ENCODE measurements at places on chromosomes 12 and 14.

GRCh38 chr12:90512518-90512917 lies 442.5 kb downstream of the CCER1 start:
- no peak for DNase-seq

- no peak for DNase-seq
Measured at GRCh38 chr12:100442403-100442802, 31.3 kb upstream of the NR1H4 start.

DNA sequence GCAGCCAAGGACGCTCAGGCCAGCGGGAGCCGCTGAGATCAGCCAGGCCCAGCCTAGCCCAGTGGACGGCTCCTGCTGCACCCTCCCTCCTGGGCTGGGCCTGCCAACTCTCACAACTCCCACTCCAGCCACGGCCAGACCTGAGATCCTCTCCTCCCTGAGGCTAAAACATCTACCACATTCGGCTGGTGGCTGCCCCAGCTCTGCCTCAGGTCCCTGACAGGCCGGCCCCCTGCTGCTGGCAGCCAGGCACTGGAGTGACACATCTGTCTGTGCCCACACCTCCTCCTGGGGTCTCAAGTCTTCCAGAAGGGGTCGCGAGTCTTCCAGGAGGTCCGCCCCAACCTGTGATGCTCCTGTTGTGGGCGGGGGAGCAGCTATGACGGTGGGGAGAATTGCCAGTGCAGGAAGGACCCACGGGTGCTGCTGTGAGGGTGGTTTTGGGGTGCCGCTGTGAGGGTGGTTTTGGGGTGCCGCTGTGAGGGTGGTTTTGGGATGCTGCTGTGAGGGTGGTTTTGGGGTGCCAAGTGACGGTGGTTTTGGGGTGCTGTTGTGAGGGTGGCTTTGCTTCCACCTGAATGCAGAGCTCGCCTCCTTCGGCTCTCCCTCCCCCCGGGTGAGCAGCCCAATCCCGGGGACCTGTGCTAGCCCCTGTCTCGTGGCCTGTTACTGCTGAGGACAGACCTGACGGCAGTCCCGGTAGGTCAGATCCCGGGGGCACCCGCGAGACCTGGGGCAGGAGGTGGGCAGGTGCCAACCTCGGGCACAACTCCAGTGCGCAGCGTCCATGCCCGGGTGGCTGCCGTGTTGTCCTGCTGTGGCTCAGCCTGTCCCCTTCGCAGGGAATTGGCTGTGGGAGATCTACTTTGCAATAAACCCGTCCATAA lies 27.5 kb upstream of the C14orf180 start:
- DNase-seq: no peak

GRCh38 chr12:69284131-69284530 lies 44.8 kb downstream of the CPSF6 start:
- DNase-seq: peak; percentile 74

DNA sequence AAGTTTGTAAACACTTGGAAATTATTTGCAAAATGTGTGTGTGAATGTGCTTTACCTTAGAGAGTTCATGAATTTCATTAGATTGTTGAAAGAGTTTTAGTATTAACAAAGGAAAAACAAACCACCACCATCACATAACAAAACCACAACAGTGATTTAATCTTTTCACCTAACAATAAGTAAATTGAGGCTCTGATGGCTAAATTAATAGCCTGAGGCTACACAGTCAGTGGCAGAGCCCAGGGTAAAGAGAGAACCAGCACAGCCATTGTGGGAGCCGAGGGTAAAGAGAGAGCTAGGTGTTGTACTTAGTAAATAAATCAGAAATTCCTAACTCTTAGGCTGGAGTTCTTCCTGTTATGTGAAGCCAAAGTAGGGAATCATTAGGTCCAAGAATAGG lies 51.2 kb upstream of the CAPRIN2 start:
- peak; percentile 44 for DNase-seq

DNA sequence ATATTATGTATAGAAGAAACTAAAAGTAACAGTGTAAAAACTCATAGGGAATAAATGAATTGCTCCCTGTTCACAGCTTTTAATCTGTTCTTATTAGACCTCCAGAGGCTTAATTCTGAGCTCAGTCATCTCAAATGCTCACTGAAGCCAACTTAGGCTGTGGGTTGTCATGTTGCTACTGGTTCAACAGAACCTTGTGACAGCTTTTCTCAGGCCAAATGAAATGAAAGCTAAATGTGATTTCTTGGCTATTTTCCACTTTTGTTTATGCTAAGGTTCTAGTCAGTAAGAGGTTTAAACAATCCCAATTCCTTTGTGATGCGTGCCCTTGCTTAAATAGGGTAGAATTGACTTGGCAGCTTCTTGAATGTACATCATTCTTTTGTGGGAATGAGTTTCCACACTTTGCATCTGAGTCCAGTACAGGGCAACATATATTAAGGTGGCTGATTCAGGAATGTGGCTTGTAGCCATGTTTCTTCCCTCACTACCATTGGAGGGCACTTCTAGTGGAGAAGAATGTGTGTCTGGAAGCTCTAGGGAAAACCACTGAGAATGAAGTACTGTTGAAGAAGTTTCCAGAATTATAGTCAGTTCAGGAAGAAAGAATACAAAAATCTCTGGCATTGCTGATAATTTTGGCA lies 156.4 kb downstream of the NEDD1 start:
- no peak for DNase-seq

GRCh38 chr14:73312687-73313086 lies 75.4 kb downstream of the PAPLN start:
- no peak for DNase-seq

- no peak for DNase-seq
Measured at GRCh38 chr14:91232603-91233002, 11.9 kb downstream of the GPR68 start.

DNA sequence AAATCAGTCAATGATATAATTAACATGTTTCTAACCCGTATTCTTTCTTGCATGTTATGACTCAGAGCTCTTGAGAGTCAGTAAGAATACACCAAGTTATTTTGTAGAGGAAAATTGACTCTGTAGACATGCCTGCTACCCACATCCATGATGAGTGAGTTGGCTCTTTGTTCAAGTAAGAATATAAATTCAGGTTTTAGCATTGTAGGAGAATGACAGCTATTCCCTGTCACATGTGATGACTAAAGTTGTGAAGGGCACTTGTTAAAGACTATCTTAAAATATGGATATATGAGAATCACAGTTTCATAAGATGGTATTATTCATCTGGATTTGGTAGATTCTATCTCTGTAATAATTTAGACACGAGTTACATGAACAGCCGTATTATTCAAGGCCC lies 209.1 kb downstream of the CCDC59 start:
- DNase-seq: no peak

DNA sequence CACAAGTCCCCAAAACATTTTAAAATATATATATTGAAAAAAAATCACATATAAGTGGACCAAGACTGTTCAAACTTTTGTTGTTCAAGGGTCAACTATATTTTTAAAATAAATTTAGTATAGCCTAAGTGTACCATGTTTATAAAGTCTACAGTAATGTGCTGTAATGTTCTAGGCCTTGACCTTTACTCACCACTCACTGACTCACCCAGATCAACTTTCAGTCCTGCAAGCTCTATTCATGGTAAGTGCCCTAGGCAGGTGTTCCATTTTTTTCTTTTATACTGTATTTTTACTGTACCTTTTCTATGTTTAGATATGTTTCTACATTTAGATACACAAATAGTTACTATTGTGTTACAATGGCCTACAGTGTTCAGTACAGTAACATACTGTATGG lies 23.4 kb upstream of the TMTC1 start:
- no peak for DNase-seq

DNA sequence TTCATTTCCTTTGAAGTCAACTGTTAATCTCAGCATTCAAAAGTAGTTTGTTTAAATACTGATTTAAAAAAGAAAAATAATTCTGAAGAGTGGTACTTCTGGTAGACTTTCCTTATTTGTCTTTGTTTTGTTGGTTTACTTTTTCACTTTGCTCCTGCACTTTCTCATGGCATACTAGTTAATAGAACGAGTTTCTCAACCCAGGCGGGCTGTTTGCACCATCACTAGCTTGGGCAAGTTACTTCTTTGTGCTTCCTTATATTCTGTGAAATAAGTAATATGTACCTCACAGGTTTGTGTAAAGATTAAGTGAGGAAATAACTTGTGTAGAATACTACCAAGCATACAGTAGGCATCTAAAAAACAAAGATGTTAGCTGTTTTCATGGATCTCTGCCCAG lies 45.5 kb downstream of the SLC38A6 start:
- DNase-seq: no peak

- DNase-seq: no peak
Measured at GRCh38 chr14:55303691-55304145, 32.5 kb downstream of the FBXO34 start.

DNA sequence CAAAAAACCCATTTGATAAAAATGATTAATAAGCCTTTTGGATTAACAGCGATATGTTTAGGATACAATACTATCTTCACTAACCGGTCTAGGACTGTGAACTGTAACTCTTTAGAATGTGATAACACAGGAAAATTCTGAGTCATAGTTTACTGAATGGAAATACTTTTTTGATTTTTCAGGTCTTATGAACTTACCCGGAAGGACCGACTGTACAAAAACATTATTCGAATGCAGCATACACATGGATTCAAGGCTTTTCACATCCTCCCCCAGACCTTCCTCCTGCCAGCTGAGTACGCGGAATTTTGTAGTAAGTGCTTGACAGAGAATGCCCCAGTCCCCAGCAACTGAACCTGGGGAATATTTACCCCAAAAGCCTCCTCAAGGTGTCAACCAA lies 29.0 kb downstream of the TTLL5 start:
- no peak for DNase-seq

- DNase-seq: no peak
Measured at GRCh38 chr12:85794531-85794930, 41.7 kb downstream of the RASSF9 start.

DNA sequence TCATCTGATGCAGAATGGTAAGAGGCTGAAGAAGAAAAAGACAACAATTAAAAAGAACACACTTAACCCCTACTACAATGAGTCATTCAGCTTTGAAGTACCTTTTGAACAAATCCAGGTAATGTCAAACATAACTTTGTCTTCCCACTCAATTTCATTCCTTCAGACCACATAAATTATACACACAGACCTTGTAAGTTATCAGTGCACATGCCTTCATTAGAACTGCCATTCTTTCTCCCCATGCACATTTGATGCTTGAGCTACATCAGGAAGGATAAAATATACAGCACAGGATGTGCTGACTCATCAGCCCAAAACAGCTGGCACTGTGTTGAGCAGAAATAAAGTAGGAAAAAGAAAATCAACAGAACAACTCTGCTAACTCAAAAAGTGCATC lies 246.7 kb downstream of the PAWR start:
- no peak for DNase-seq

GRCh38 chr14:57712102-57712501 lies 153.8 kb downstream of the SLC35F4 start:
- DNase-seq: no peak

DNA sequence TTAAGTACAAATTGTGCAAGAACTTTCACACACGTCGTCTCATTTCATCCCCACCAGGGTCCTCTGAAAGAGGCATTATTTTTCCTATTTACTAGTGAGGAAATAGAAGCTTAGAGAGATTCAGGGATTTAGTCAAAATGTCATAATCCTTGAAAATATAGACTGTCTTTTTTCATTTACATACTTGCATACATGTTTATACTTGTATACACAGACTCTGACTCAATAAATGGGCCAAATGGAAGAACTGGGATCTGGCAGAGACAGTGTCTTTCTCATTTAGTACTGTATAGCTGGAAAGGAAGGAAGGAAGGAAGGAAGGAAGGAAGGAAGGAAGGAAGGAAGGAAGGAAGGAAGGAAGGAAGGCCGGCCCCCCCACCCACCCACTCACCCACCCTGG lies 357.7 kb upstream of the SOX5 start:
- DNase-seq: no peak

GRCh38 chr12:46886541-46887041 lies 60.8 kb upstream of the SLC38A4 start:
- DNase-seq: no peak

GRCh38 chr12:76450690-76451089 lies 102.5 kb upstream of the BBS10 start:
- no peak for DNase-seq

DNA sequence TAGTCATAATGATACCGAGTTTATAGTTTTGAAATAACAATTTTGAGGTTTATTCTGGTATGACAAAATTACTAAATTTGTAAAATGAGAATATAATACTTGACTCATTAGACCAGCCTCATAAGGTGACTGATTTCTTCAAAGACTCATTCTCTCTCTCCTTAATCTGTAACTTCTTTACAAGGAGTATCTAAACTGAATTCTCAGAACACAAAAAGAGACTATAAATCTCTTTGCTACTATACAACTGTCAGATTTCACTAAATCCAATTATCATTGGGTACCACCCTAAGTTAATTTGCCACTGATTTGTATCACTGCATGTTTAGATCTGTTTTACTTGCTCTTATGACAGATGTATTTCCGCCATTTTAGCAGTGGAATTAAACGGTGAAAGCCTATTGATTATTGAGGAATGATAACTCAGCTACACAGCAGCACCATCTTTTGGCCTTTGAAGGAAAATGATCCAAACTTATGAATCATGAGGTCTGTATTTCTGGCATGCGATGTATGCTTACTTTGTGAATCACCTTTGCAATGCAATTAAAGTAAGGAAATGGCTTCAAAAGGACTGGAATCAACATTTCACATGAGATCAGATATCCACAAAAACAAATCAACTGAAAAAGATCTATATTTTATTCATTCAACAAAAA lies 161.2 kb downstream of the RERGL start:
- DNase-seq: peak; percentile 47

- DNase-seq: no peak
Measured at GRCh38 chr12:70418101-70418500, 52.0 kb downstream of the KCNMB4 start.

GRCh38 chr12:93018610-93019009 lies 89.5 kb upstream of the EEA1 start:
- DNase-seq: no peak

- DNase-seq: no peak
Measured at GRCh38 chr14:105201156-105201924, 20.2 kb upstream of the NUDT14 start.

GRCh38 chr12:69163681-69164362 lies 75.5 kb upstream of the CPSF6 start:
- no peak for DNase-seq

DNA sequence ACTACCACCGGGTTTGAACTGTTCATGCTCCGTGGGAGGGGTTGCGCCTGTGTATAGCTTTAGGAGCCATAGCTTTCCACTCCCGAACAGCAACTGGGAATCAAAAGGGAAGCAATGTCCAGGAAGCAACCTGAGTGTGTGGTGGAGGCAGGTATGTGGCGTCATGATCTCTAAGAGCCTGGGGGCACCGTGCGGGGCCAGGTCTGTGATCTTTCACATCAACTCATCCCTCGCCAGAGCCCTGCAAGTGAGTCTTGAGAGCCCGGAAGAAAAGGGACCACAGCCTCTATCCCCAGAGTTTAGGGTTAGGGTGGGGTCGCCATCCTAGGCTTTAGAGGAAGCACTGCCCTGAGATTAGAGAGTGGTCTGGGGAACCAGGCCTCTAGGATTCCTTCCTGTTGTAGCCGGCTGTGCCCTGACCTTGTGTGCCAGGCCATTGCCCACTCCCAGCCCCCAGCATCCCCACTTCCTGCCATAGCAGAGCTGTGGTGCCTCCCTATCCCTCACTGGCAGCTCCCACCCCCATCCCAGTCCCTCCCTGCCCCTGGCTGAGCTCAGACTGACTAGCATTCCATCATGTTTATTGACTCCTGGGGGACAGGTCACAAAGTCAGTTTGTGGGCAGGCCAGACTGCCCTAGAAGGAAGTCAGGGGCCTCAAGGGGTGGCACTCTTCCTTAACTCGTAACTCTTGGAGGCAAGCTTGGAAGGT lies 745 bp upstream of the ADCY4 start:
- DNase-seq: no peak

Measured in NCI-H2081 (cell line).